ENCODE measurements at places on chromosomes 6 and 20. TPM values are rescaled to one million over a fixed set of nuclear protein-coding genes. Genes with fewer than 3 reads are reported as not detected.
A peak's percentile ranks its signal among the peaks of the same experiment; 100 is the strongest.

- no peaks in the 10 kb centered on the region for H3K36me3 ChIP-seq
- peaks cover 83% of the 10 kb centered on the region for H3K4me1 ChIP-seq
- H3K27me3 ChIP-seq: no peaks in the 10 kb centered on the region
- no peak for DNase-seq
These were observed 24.8 kb downstream of the AFDN start for GRCh38 chr6:167851370-167851952.

MACROD2 gene
- 1.2 TPM for total RNA-seq

- H3K27ac ChIP-seq: no peak overlapping the region
- no peak for DNase-seq
- H3K4me1 ChIP-seq: no peaks in the 10 kb centered on the region
- no peaks in the 10 kb centered on the region for H3K36me3 ChIP-seq
These were observed 39.5 kb upstream of the LAMP5 start for GRCh38 chr20:9474835-9475415.

COL10A1 gene
- total RNA-seq: not detected

DNA sequence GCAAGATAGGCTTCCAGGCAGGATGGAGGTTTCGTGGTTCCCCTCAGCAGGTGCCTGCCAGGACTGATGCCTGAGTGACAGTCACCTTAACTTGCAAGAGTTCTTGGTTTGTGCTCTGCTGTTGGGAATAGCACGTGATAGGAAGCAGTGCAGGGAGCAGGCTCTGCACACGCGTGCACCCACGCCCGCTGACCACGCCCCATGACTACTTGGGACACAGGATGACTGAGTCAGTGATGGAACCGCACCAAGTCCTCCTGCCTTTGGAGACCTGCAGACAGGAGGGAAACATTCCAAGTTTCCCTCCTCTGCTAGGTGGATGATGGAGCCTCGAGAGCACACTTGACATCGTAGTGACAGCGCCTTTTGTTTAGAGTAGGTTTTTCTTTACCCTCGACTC is 164.2 kb downstream of the DTNBP1 start:
- no peaks in the 10 kb centered on the region for H3K27me3 ChIP-seq
- H3K36me3 ChIP-seq: no peaks in the 10 kb centered on the region
- no peak overlapping the region for H3K27ac ChIP-seq
- H3K4me1 ChIP-seq: no peaks in the 10 kb centered on the region
- H3K4me3 ChIP-seq: no peak overlapping the region
- DNase-seq: no peak

HLA-DPA1 gene
- 0.69 TPM for total RNA-seq

DNA sequence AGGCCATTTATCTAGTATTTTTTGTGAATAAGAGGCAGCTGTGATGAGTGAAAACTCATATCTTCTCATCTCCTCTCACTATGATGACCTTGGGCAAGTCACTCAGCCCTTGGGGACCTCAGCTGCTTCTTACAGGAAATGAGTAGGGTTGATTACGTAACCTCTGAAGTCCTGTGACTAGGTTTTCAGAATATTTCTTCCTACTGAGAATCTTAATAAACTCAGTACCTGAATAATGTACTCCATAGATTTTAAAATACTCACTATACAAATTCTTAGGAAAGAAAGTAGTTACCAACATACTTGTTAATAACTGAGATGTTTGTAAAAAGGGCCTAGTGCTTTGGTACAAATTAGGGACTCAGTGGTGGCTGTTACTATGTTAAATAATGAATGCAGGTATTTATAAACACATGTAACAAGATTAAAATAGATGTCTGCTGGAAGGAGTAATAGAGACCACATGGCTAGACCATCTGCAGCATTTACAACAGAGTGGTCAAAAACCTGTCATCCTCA is 60.9 kb downstream of the RPRD1B start:
- no peaks in the 10 kb centered on the region for H3K27me3 ChIP-seq
- H3K4me3 ChIP-seq: no peak overlapping the region
- peak; percentile 69 for DNase-seq
- peak overlapping the region; percentile 35 for H3K27ac ChIP-seq
- H3K4me1 ChIP-seq: peaks cover 13% of the 10 kb centered on the region

SLC17A9 gene
- total RNA-seq: 0.28 TPM

- H3K4me1 ChIP-seq: peaks cover 43% of the 10 kb centered on the region
- H3K36me3 ChIP-seq: no peaks in the 10 kb centered on the region
- peak within 1 kb of the TSS; percentile 83 for H3K4me3 ChIP-seq
- no peak for DNase-seq
- no peaks in the 10 kb centered on the region for H3K27me3 ChIP-seq
These were observed at the start of gene SNAI1 for GRCh38 chr20:49982346-49983122. TSS of gene SNAI1 (plus strand) at chr20:49982980. CDS start at chr20:49983060, 80 bp downstream.

DNA sequence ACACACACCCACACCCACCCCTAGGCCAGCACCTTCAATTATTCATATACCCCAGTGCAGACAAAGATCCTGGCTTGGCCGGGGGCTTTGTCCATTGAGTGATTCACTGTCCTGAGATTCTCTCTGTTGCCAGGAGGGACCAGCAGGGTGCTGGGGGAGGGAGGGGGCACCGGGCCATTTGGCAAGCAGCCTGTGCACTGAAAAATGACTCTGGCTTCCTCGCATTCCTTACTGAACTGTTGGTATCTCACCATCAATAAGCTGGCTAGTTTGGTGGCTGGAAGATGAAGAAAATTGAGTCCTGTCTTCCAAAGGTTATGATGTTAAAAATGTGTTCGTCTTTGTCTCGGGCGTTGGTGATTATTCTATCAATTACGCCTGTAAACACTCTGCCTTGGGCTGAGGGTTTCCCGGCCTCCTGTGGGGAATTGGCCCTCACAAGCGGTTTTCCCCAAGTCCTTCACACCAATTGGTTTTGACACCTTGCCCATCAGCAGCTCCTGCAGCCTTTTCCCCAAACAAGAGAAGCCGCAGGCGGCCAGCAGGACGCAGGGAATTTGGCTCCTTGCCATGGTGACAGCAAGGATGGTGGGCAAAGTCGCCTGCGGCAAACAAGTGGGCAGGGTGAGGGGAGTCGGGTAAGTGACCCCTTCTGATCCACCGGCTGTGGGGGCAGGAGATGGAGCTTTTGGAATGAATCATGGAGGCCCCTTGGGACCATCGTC is 4.9 kb downstream of the VSTM2L start:
- peaks cover 7% of the 10 kb centered on the region for H3K4me1 ChIP-seq
- no peaks in the 10 kb centered on the region for H3K36me3 ChIP-seq
- H3K27me3 ChIP-seq: no peaks in the 10 kb centered on the region
- no peak for DNase-seq

MYLIP gene
- total RNA-seq: 12.7 TPM

DNA sequence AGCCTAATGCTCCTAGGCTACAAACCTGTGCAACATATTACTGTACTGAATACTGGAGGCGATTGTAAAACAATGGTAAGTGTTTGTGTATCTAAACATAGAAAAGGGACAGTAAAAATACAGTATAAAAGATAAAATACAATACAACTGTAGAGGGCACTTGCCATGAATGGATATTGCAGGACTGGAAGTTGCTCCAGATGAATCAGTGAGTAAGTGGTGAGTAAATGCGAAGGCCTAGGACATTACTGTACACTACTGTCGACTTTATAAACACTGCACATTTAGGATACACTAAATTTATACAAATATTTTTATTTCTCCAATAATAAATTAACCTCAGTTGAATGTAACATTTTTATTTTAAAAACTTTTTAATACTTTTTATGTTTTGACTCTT is 485.0 kb downstream of the MMUT start:
- no peak overlapping the region for H3K4me3 ChIP-seq
- DNase-seq: no peak
- H3K4me1 ChIP-seq: no peaks in the 10 kb centered on the region
- H3K36me3 ChIP-seq: no peaks in the 10 kb centered on the region

DNA sequence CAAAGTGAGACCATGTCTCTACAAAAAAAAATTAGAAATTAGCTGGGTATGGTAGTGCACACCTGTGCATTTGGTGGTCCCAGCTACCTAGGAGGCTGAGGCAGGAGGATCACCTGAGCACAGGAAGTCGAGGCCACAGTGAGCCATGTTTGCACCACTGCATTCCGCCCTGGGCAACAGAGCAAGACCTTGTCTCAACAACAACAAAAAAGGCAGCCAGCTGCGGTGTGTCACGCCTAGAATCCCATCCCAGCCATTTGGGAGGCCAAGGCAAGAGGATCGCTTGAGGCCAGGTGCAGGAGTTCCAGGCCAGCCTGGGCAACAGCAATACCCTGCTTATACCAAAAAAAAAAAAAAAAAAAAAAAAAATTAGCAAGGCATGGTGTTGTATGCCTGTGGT is 1.1 kb upstream of the BAK1 start:
- peaks cover 2% of the 10 kb centered on the region for H3K36me3 ChIP-seq
- DNase-seq: no peak
- H3K27me3 ChIP-seq: no peaks in the 10 kb centered on the region

DLL1 gene
- total RNA-seq: 2.4 TPM

- no peaks in the 10 kb centered on the region for H3K4me1 ChIP-seq
- H3K27ac ChIP-seq: no peak overlapping the region
- no peak for DNase-seq
- no peak overlapping the region for H3K4me3 ChIP-seq
- H3K27me3 ChIP-seq: no peaks in the 10 kb centered on the region
- no peaks in the 10 kb centered on the region for H3K36me3 ChIP-seq
These were observed 70.4 kb downstream of the GCNT2 start for GRCh38 chr6:10591422-10592160.

PHACTR1 gene
- total RNA-seq: 0.05 TPM
